ENCODE measurements at places on chromosomes 11 and 22.

GRCh38 chr11:68021167-68021787 is 9.2 kb upstream of the NDUFS8 start:
- DNase-seq, result no peak

DNA sequence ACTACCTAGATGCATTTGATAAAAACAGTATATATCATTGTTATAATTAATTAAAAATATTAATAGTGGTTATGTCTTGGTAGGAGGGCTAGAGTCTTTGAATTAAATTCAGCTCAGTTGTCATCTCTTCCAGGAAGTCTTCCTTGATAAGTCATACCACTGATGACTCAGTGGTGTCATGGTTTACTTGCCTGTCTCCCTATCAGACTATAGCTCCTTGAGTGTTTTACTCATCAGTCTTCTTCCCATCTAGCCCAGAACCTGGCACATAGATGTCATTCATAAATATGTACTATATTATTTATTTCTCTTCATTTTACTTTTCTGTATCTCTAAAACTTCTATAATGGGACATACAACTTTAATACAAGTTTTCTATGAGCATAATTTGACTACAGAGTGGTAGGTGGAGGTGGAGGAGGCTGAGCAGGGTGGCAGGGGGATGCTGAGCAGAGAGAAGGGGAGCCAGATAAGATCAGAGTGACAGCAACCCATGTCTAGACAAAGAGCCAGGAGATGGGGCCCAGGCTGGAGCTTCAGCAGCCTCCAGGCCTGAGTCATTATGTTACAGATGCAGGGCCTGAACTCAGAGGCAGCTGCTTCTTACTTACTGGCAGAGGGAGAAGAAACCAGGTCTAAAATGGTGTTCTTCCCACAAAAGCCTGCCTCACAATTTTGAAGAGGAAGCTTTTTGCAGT is 82.3 kb upstream of the PHOX2A start:
- DNase-seq, result no peak

DNA sequence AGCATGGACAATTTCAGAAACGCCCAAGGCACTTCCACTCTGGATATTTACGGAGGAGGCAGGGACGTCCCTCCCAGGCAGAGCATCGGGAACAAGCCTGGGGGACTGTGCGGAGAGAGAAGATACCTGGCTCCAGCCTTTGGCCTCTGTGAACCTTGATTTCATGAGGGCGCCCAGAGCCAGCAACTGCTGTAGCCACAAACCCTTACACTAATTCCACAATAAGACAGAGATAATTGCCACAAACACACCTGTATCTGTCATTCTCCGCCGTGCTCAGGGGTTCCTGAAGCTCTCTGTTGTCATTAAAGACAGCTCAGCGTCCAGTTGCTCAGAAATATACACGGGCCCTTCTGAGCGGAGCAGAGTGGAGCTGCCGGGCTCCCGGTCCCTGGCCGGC is 1292.1 kb downstream of the TBC1D22A start:
- no peak for DNase-seq

DNA sequence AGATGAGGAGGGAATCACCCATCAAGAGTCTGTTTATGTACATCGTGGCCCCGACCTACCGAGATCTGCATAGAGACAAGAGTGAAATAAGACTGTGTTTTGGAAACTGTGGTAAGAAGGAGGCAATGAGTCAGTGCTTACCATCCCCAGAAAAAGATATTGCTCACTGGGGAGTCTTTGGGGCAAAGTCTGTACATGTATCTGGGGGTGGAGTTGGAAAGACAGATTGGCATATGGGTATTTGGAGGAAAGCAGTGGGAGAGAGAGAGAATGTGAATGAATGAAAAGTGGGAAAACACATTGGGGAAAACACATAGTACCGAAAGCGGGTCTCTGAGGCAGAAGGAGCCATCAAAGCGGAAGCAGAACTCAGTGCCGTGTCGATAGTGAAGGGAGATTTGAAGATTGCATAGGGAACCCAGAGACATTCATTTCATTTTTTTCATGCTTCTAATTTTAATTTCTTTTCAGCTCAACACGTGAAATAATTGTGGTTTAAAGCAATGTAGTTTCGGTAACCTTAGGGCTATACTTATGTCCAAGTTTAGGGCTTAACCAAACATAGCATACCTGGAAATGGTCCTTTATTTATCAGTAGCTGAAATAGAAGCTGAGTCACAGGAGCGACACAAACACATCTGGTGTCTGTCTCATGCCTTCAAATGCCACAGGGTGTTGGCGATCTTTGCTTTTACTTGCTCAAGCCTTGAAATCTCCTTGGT is 98.6 kb upstream of the CD44 start:
- DNase-seq, result no peak

- no peak for DNase-seq
Measured at GRCh38 chr22:24404561-24405275, 22.7 kb upstream of the ADORA2A start.

- DNase-seq, result no peak
Measured at GRCh38 chr11:34086554-34087283, 18.7 kb upstream of the NAT10 start.

GRCh38 chr22:35894937-35895708 is 133.5 kb downstream of the RBFOX2 start:
- peak; percentile 43 for DNase-seq

DNA sequence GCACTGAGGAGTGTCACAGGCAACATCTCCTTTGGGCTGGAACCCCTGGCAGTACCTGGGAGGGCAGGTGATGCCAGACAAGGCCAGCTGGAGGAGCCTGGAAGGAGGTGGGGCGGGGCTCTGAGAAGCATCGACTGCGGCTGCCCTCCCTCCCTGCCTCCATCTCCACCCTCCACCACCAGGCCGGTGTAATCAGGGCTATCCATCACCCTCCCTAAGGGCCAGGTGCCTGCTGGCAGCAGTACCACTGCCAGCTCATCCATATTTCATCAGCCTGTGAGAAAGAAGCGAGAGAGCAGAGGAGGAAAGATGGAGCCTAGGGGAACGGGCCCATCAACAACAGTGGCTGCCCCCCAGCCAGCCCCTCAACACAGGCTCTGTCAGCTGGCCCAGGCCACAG is 51.4 kb upstream of the RASD2 start:
- DNase-seq, result no peak

- no peak for DNase-seq
Measured at GRCh38 chr22:19473578-19473977, 5.4 kb downstream of the UFD1 start.

GRCh38 chr11:34846467-34846866 is 69.7 kb downstream of the APIP start:
- DNase-seq, result no peak

- peak; percentile 24 for DNase-seq
Measured at GRCh38 chr11:6693342-6694228, 10.4 kb upstream of the MRPL17 start.

GRCh38 chr11:118672846-118673245 is 6.6 kb downstream of the TREH start:
- no peak for DNase-seq

- no peak for DNase-seq
Measured at GRCh38 chr22:20430720-20431510, 6.7 kb downstream of the SCARF2 start.

DNA sequence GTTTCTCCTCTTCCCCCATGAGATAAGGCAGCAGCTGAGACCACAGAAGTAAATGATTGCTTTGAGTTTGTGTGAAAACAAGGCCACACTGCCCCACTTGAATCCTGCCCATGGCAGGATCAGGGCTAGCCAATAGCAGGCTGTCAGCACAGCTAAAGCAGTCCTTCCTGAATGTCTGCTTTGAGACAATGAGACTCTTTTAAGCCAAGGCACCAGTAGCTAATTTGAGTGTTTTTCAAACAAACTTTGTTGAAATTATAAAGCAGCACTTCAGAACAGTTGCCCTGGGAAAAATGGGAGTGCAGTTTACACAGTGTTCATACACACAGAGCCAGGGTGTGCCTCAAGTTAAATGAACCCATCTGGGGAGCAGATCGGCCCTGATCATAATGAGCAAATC is 103.5 kb upstream of the OR5AK2 start:
- no peak for DNase-seq

DNA sequence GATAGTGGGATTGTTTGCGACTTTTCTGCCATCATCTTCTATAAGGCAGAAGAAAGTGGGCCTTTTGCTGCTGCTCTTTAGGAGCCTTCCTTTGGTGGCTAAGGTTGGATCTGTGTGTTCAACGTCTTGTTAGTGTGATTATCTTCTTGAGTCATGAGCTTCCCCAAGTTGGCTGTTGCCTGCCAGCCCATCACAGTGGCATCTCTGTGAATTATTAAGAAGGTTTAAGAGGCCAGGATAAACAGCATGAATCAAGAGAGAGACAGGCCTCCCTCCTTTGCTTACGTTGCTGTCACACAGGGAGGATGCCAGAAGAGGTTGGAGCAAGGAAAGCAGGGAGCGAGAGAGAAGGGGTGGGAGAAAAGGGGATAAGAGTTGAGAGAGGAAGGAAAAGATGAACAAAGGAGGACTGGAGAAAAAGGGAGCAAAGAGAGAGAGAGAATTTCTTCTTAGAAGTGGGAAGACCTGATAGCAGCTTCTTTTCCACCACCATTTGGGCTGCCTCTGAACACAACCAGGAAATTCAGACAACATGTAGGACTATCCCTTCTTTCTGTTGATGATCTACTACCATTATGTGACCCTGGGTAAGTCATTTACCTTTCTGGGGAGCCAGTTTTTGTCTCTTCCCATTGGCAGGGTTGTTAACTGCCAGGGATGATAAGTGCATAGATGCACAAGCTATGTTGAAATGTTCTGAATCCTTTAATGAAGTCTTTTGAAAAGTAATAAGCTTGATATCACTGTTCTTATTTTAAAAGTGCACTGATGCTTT is 126.5 kb downstream of the NAV2 start:
- no peak for DNase-seq

- DNase-seq, result no peak
Measured at GRCh38 chr11:134024420-134025081, 44.3 kb upstream of the JAM3 start.

GRCh38 chr11:12818333-12819015 is 144.3 kb downstream of the TEAD1 start:
- no peak for DNase-seq

DNA sequence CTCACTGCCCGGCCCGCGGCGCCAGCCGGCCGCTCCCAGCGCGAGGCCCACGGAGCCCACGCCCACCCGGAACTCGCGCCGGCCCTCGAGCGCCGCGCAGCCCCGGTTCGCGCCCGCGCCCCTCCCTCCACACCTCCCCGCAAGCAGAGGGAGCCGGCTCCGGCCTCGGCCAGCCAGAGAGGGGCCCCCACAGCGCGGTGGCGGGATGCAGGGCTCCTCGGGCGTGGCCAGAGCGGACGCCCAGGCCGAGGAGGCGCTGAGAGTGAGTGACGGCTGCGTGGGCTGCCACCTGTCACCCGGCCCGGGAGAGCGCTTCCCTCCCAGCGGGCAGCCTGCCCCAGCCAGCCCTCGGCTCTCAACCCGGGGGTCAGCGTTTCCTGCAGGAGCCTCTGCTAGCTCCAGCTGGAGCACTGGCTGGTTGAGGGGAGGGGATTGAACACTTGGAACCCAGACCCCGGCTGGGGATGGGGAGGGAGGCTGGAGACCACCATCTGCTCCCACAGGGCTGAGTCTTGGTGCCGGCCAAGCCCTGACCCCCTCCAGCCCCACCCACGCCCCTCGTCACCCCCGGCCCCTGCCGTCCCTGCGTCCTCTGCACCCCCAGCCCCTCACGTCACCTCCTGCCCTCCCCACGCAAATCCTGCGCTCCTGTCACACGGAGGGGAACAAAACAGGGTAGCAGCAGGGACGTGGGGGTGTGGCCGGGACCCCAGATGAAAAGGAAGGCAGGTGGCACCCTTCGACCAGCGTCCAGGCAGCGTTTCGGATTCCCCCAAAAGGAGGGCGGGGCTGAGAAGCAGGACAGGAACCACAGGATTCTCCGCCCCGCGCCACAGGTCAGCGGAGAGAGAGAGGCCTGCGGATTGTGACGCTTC is 157.0 kb downstream of the BRD1 start:
- no peak for DNase-seq

GRCh38 chr11:45025716-45026492 is 75.2 kb upstream of the TP53I11 start:
- DNase-seq, result no peak

- DNase-seq, result no peak
Measured at GRCh38 chr11:8789864-8790263, 107.3 kb downstream of the RPL27A start.

DNA sequence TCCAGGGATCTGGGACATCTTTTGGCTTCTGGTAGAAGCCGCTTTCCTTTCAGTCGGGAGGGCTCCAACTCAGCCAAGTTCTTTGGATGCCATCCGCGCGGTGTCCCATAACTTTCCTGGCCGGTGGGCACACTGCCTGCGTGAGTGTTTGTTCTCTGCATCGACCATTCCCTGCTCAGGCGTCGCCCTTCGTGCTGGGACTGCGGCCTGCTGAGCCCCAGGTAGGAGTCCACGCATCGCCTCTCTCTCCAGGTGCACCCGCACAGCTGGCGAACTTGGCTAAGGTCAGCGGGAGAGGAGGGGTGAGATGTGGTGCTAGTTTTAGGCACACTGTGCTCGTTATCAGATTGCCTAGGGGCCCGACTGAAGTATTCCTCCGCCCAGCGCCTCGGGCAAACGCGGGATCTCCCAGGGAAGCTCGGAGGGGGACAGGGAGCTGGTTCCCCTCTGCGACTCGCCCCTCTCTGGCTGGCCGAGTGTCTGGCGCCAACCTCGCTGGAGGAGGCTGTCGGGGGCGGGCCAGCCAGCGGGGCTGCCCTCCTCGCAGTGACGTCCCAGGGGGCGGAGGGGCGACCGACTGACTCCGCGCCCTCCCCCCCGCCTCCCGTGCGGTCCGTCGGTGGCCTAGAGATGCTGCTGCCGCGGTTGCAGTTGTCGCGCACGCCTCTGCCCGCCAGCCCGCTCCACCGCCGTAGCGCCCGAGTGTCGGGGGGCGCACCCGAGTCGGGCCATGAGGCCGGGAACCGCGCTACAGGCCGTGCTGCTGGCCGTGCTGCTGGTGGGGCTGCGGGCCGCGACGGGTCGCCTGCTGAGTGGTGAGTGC is at the start of gene LAYN:
LAYN (plus strand) TSS at position 607 of the 823 bp plus-strand sequence; CDS start at position 731, 124 bp downstream.
- peak; percentile 67 for DNase-seq

- DNase-seq, result no peak
Measured at GRCh38 chr11:126930091-126930841, 70.3 kb downstream of the KIRREL3 start.

- DNase-seq, result peak; percentile 92
Measured at GRCh38 chr11:70108250-70108649, 30.1 kb downstream of the ANO1 start.

GRCh38 chr11:113675565-113675964 is 30.5 kb downstream of the TMPRSS5 start:
- DNase-seq, result no peak

- DNase-seq, result peak; percentile 67
Measured at GRCh38 chr11:63573881-63574855, 11.0 kb upstream of the PLAAT2 start.

GRCh38 chr11:45078236-45079074 is 68.0 kb upstream of the PRDM11 start:
- peak; percentile 52 for DNase-seq
